ENCODE measurements at places on chromosomes 13 and 19.

DNA sequence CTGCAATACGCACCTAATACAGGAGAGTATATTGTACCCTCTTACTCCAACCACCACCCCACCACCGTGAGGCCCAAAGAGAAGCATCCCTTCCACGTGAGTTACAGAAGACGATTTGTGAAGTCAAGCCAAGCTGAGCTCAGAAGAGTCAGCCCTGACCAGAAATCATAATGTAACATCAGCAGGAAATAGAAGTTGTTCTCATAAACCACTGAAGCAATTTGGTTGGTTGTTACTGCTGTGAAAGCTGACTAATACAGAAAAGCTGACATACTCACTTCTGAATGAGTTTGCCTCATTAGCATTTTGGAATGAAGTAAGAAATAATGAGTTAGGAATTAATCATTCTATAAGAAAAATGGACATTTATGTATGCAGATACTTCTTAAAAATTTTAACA lies 749.4 kb upstream of the SLC10A2 start:
- DNase-seq, result no peak

DNA sequence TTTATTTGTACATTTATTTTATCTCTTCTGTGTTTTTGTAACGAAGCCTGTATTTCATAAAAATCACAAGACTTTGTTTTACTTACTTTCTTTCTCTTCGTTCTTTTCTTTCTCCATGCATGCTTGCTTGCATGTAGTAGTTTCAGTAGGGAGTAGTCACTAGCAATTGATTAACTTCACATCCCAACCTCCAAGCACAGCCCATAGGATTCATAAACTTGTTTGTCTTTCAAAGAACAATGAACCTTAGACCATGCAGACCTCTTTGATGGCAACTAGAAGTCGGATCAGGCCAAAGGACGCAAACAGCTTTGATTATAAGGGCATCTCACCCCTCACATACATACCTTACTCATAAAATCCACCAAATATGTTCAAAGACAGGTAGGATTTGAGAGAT lies 3.1 kb upstream of the PRR20A start:
- DNase-seq, result no peak

GRCh38 chr13:32165796-32166195 lies 134.2 kb downstream of the FRY start:
- no peak for DNase-seq

- no peak for DNase-seq
Observed at GRCh38 chr19:6038634-6039405, 60.9 kb upstream of the RANBP3 start.

DNA sequence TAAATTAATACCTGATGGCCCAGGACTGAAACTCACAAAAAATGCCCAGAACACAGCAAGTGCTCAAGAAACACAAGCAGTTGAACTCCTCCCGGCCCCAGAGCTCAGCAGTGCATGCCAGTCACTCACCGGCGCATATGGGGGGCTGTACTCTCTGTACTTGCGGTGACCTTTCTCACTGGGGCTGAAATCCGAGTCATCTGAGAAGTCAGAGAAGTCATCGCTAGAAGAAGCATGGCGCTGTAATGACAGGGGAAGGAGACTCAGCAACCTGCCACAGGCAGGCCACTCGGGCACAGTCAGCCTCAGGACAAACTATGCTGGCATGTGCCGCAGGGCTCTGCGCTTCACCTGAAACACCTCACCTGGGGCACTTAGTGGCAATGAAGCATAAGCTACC lies 19.7 kb downstream of the ZC3H4 start:
- no peak for DNase-seq

DNA sequence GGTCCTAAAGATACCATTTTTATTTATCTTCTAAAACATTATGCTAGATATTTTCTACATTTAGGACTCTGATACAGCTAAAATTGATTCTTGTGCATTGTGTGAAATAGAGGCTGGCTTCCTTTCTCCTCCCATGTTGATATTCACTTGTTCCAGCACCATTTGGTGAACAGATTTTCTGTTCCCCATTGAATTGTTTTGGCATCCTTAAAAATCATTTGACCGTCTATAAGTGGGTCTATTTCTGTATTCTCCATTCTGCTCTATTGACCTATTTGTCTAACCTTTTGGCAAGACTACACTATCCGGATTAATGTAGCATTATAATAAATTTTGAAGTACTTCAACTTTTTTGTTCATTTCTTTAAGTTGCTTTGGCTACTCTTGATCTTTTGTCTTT lies 2689.2 kb downstream of the PCDH9 start:
- no peak for DNase-seq

DNA sequence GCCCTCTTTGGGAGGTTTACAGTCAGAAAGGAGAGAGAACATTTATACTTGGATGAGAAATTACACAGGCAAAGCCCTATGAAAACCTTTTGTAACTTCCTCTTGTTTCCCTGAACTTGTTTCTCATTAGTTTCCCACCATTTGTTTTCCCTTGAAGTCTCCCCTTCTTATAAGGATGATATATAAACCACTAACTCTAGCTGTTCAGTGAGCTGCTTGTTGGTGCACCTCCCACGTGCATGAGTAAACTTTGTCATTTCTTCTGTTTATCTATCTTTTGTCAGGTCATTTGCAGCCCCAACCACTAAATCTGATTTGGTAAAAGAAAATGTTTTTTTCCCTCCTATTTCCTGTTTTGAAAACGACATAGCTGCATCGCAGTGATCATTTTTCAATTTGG lies 919.9 kb downstream of the SLITRK1 start:
- no peak for DNase-seq

- no peak for DNase-seq
Observed at GRCh38 chr19:13053238-13053637, 49.4 kb downstream of the LYL1 start.

GRCh38 chr19:45739498-45740439 lies 6.5 kb downstream of the MEIOSIN start:
- no peak for DNase-seq

DNA sequence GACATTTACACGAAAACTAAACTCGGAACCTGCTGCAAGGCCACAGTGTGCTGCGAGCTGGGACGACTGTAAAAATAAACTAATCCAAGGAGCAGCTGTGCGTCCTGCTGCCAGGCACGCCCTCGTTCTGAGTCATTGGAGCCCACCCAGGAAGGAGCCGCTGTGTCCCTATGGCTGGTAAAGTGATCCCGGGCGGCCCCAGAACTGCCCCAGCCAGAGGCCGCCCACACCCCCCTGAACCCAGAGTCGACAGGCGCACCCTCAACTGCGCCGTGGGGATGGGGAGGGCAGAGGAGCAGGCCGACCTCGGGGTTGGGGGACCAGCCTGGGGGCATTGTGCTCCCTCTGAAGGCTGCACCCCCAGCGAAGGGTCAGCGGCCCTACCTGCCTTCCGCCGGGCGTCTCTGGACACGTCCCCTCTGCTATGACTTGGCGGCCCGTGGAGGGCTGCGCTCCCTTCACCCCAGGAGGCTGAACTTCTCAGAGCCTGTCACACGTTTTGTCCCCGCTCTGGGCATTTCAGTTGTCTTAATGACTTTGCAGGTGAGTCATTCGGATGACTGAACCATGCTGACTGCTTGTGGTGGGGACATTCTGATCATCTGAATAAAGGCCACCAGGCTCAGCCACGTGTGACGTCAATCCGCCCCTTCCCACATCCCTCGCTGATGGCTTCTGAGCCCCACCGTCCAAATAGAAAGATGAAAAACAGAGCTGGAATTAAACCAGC lies 42.7 kb downstream of the ADPRHL1 start:
- peak; percentile 84 for DNase-seq

GRCh38 chr13:101013245-101013644 lies 338.6 kb upstream of the TMTC4 start:
- DNase-seq, result no peak

GRCh38 chr19:3161453-3161852 lies 17.1 kb upstream of the S1PR4 start:
- no peak for DNase-seq

GRCh38 chr13:81540777-81541176 lies 1199.9 kb upstream of the SPRY2 start:
- no peak for DNase-seq

GRCh38 chr19:35755550-35756376 lies 1.1 kb downstream of the HSPB6 start:
- peak; percentile 97 for DNase-seq

DNA sequence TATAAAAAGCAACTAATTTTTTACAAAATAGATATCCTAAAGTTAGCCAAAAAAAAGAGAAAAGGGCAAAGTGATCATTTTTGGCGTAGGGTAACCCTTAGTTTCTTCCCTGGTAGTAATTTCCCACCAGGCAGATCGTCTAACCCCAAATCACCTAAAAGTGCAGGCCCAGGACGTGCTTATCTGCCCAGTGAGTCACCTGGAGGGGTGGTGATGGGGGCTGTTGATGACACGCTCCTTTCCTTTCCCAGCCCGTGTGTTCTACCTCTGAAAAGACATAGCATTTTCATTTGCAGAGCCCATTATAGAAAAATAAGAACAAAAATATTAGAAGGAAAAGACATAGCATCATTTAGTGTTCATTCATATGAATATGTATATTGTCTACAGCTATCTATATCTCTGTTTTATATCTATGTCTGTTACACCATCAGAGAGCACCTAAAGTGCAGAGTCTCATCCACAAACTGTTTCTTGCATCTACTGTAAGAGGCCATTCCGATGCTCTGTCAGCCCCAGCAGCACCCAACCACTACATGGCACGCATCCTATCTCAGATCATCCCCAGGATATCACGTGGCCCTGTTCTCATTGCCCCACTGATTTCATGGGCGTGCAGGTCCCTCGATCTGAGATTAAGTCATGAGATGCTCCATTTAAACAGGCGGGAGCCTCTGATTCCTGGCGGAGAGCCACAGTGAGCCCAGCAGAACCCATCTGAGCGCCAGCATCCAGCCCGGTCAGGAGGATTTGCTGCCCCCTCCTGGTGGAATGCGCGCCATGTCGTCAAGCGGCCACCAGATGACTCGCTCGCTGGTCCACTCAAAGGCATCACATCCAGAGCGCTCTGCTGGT lies 8.5 kb upstream of the LILRB3 start:
- DNase-seq, result peak; percentile 87

DNA sequence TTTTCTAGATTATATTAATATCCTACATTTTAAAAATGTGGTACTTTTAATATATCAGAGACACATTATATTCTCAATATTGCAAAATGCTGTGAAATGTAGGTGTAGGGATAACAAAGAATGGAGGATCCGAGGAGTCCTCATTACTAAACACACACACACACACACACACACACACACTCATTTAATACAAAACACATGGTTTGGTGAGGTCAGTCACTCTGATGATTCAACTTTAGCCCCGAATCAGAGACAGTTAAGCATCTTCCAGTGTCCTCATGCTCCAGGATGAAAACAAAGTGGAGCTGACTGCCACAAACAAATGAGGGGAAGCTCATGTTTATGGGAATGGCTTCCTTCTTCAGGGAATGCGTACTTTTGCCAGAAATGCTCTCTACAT lies 147.5 kb downstream of the CYSLTR2 start:
- DNase-seq, result no peak

DNA sequence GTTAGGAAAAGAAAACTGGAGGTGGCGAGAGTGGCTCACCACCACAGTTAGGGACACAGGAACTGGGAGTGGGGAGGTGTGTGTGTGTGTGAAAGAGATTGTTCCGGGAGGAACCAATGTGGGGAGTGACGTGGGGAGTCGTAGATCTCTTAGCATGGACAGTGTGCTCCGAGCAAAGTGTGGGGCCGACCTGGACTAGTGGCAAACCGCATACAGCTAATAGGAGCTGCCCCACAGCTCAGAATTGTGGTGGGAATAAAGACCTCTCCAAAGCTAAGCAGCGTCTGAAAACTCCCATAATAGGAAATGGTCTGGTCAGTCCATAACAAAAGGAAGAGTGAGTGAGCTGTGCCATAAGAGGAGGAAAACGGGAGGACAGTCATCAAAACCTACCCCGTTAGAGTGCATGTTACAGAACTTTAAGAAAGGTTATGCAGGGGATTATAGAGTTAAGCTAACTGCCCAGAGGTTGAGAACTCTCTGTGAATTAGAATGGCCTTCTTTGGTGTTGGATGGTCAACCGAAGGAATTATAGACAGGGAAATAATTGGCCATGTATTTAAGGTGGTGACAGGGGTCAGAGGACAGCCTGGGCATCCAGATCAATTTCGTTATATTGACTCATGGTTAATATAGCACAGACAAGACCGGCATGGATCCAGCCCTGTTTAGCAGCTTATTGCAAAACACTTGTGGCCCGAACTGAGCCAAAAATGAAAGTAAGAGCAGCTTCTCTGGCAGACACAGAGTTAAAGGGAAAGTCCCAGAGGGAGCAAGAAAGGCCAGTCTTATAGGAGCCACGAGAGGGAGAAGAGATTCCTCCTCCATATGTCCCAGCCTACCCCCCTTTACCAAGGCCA lies 8.9 kb upstream of the SLC15A1 start:
- DNase-seq, result no peak

DNA sequence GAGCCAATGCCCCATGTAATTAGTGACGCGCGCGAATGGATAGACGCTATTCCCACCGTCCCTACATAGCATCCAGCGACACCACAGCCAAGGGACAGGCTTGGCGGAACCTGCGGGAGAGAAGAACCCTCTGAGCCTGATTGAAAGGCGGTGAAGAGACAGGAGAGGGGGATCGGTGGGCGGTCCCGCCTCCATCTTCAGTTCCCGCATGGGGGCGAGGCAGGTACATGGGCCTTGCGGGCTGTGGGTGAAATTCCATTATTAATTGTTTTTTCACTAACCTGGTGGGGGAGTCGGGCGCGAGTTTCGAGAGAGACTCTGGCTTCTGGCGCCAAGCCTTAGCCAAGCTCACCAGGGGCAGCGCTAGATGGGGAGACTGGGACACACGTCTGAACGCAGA lies 8.4 kb upstream of the TEX101 start:
- DNase-seq, result no peak

GRCh38 chr13:49410006-49410405 lies 33.9 kb downstream of the CAB39L start:
- no peak for DNase-seq

GRCh38 chr19:40192758-40193586 lies 1.7 kb downstream of the MAP3K10 start:
- no peak for DNase-seq

All from psoas muscle (tissue), 8 donors.